Kidney (tissue), 22 donors: ENCODE measurements at places on chromosomes 11 and 22. TPM values are rescaled to one million over a fixed set of nuclear protein-coding genes. Genes with fewer than 3 reads are reported as not detected.

DNA sequence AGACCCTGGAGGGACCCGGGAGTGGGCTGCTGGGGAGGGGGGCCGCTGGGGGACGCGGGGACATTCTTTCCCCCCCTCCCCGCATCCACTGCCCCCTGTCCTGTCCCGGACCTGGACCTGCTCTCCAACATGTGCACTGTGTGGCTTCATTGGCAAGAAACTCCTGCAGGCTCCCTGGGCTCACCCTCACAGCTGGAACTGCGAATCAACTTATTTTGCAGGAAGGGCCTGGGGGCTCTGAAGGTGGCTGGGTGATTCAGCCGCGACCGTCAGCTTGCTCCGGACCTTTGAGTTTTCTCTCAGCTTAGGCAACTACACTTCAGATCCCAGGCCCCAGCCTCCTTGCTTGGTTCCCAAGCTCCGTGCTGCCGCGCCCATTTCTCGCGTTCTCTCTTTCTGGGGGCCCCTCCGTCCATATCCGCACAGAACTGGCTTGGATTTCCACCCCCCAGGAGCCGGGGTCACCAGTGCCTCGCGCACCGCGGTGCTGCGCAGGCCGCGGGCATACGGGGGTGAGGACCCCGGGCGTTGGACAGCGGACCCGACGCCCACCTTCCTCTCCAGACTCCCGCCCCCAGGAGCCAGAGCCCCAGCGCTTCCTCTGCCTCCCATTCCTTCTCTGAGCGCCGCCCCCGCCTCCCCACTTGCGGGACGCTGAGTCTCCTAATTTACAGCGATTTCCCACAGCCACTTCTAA lies 471 bp upstream of the AHNAK start:
- peak; percentile 67 for DNase-seq

- peak; percentile 77 for DNase-seq
These were observed 3.3 kb downstream of the SCGB1D2 start for GRCh38 chr11:62245271-62245753.

- DNase-seq: no peak
These were observed 20.3 kb upstream of the PARVA start for GRCh38 chr11:12356944-12357655.

DNA sequence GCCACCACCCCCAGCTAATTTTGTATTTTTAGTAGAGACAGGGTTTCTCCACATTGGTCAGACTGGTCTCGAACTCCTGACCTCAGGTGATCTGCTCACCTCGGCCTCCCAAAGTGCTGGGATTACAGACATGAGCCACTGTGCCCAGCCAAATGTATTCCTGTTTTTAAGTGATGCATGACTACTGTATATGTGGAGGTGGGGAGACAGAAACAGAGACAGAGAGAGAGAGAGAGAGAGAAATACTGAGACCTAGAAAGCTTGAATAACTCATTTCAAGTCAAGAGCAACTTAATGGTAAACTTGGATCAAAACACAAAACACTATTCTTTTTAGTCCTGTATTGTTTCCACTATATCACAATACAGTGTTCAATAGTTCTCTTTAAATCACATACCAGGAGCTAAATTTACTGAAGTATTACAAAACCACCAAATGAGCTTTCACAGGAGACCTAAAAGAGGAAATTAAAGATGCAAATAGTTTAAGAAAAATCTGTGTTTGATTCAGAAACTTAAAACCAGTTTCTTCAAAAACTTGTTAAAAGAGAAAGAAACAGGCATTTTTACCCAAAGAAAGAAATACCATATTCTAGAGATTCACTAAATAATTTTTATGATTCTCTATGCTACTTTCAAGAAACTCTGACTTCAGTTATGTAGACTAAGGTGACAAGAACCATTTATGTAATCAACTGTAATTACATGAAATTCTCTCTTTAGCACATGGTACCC lies 188.7 kb downstream of the ETS1 start:
- no peak for DNase-seq

DNA sequence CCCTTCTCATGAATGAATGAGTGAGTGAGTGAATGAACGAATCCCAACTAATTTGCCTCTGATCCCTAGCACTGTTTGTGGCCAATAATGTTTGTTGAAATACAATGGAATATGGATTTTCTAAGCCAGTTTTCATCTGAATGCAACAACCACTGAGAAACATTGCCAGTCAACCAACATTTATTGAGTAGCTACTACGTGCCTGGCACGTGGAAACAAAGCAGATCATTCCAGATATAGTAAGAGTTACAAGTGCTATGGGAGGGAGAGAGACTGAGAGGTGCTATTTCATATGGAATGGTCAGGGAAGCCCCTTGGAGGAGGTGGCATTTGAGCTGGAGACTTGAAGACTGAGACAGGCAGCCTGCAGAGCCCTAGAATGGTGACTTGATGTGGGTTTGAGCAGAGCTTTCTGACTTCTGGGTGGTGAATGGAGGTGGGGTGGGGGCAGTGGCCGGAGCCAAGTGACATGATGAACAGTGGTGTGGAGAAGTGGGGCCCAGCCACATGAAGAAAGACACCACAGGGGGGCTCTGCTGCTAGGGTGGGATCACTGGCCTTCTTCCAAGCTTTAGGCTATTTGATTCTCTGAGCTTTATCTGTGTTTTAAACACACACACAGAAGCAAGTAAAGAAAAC lies 35.1 kb upstream of the SMTN start:
- no peak for DNase-seq

GRCh38 chr11:65501186-65501471 lies 2.3 kb downstream of the MALAT1 start:
- DNase-seq: no peak

DNA sequence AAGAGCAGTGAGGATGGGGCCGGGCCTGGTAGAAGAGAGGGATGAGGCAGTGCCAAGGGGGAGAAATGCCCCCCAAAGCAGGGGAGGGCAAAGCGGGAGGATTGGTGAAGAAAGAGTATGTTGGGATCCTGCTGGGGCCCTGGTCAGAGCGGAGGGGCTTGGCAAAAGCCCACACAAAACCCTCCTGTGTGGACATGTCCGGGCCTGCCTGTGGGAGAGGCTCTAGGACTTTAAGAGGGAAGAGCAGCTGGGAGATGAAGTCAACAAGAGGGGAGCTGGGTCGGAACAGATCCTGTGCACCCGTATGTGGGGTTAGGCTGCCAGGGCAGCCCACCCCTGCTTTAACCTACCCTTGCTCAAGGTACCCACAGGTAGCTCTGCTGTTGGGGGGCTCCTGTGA lies 25.8 kb downstream of the ART5 start:
- no peak for DNase-seq

GRCh38 chr11:64741375-64742086 lies 2.4 kb downstream of the RASGRP2 start:
- no peak for DNase-seq

- DNase-seq: no peak
These were observed 27.5 kb upstream of the FLI1 start for GRCh38 chr11:128666397-128666796.

DNA sequence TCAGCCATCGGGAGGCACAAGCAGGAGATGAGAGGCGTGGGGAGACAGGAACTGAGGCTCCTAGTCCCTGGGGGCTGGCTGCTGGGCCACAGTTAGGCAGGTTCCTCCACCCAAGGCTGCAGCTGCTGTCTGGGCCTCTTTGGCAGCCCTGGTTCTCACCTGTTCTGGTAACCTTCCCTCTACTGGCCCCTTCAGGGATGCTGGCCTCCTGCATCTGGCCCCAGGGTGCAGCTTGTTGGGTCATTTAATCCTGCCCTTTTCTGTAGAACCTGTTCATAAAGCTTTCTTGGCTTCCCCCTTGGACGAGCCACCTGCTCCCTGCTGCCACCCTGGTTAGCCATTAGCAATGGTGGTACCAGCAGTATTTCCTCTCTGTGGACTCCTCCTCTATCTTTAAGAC lies 5.5 kb downstream of the USH1C start:
- DNase-seq: no peak

DNA sequence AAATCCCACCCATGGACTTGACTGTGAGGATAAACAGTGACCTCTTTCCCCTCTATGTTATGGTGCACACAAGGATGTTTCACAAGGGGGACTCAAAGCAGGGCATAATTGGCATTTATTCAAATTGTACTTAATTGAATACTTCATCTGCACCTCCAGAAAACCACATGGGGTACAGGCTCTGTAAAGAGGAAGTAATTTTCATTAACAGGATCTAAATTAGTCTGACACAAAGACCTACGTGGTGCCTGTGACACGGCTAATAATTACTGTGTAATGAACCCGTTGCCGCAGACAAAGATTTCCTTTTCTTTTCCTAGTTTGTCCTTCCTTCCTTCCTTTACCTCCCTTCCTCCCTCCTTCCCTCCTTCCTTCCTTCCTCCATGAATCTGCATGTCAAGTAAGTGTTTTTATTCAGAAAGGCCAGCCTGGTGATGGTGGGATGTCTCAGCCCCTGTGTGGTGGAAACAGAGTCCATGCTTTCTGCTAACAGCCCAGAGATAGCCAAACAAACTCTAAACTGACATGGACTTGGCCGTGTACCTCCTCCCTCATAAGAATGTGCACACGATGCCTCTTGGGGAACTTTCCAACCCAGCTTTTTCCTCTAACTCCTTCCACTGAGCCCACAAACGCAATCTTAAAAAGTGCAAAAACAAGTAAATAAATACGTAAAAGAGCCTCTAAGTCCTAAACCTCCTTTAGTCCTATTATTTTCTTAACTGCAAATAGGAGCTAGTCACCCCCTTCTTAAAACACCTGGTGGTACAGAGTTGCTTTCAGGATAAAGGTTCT lies 118.8 kb downstream of the INSC start:
- DNase-seq: no peak

DNA sequence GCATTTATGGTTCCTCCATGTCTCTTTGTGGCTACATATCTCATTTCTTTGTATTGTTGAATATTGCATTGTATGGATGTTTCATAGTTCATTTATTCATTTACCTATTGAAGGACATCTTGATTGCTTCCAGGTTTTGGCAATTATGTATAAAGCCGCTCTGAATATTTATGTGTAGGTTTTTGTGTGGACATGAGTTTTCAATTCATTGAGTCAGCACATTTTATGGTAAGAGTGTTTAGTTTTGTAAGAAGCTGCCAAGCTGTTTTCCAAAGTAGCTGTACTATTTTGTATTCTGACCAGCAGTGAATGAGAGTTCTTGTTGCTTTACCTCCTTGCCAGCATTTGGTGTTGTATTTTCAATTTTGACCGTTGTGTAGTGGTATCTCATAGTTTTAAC lies 39.2 kb downstream of the KDM2A start:
- no peak for DNase-seq

GRCh38 chr11:98710026-98710425 lies 310.7 kb upstream of the CNTN5 start:
- DNase-seq: no peak

DNA sequence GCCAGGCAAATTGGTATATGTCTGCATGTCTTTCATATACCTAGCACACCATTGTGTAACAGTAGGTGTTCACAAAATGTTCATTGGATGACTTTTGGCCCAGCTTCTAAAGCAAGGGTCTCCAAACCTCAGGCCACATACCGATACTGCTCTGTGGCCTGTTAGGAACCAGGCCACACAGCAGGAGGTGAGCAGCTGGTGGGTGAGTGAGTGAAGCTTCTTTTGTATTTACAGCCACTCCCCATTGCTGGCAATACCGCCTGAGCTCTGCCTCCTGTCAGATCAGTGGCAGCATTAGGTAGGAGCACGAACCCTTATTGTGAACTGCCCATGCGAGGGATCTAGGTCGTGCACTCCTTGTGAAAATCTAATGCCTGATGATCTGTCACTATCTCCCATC lies 836.6 kb downstream of the NTM start:
- DNase-seq: no peak

DNA sequence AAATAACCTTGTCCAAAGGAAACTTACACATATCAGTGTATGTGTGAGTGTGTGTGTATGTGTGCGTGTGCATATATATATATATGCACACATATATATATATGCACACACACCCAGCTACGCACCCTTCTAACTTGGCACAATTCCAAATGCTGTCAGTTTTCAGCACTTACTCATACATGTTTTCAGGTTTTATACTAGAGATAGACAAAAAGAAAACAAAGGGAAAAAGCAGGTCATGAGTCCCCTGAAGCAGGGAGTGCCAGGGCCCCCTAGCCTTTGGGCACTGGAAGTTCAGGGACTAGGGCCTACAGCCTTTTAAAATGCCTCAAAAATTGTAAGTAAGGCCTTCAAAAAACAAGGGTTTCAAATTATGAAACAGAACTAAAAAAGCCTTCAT lies 265.4 kb downstream of the CADM1 start:
- DNase-seq: no peak

DNA sequence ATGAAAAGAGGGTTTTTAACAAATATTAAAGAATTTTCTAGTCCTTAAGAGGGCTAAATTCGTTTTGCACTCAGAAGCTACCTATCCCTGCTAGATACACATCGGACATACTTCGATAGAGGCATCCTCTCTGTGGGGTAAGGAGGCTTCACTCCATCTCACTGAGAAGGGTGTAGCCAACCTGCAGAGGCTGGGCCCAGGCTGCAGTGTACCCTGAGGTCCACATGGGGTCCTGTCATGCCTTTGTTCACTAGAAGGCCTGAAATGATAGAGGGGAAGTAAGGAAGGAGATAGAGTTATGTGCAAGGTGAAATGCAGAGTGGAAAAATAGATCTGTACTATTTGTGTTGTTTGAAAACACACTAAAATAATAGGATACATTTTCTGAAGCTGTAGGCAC lies 45.6 kb downstream of the IGSF9B start:
- no peak for DNase-seq

DNA sequence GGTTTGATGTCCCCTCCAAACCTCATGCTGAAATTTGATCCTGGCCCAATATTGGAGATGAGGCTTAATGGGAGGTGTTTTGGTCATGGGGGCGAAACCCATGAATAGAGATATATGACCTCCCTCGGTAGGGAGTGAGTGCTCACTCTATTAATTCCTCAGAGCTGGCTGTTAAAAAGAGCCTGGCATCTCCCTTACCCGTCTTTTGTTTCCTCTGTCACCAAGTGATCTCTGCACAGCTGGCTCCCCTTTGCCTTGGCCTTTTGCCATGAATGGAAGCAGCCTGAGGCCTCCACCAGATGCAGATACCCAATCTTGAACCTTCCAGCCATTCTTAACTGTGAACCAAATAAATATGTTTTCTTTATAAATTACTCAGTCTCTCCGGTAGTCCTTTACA lies 4.5 kb upstream of the CCDC81 start:
- DNase-seq: no peak

DNA sequence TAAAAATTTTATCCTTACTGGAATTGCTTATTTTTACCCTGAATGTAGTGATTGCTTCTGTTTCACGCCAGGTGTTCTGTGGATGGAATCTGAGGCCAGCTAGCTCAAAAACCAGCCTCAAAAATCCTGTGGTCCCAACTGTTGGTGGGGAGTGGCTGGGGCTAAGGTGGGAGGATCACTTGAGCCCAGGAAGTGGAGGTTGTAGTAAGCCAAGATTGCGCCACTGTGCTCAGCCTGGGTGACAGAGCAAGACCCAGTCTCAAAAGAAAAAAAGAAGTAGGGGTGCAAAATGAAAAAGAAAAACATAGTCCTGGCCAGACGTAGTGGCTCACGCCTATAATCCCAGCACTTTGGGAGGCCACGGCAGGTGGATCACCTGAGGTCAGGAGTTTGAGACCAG lies 27.0 kb upstream of the SLC5A1 start:
- no peak for DNase-seq

The SCGB2A2 gene
- total RNA-seq: not detected

The TNKS1BP1 gene
- total RNA-seq: 206 TPM

The OSM gene
- total RNA-seq: 1.2 TPM

The SMIM38 gene
- 0.63 TPM for total RNA-seq

The SEC14L6 gene
- total RNA-seq: 13.9 TPM

The ZNHIT2 gene
- 14.0 TPM for total RNA-seq

The OTOG gene
- total RNA-seq: 0.06 TPM

The PLAAT4 gene
- 111 TPM for total RNA-seq

The INSC gene
- total RNA-seq: 0.41 TPM

The CDC45 gene
- total RNA-seq: 1.1 TPM

The XKR3 gene
- not detected for total RNA-seq

The CASP1 gene
- 38.6 TPM for total RNA-seq

The OLFML1 gene
- total RNA-seq: 7.6 TPM
